NCI-H146 (cell line): ENCODE measurements at places on chromosomes 4 and X.

- no peak for DNase-seq
Observed at GRCh38 chrX:136047969-136048368, 62.7 kb downstream of the SLC9A6 start.

DNA sequence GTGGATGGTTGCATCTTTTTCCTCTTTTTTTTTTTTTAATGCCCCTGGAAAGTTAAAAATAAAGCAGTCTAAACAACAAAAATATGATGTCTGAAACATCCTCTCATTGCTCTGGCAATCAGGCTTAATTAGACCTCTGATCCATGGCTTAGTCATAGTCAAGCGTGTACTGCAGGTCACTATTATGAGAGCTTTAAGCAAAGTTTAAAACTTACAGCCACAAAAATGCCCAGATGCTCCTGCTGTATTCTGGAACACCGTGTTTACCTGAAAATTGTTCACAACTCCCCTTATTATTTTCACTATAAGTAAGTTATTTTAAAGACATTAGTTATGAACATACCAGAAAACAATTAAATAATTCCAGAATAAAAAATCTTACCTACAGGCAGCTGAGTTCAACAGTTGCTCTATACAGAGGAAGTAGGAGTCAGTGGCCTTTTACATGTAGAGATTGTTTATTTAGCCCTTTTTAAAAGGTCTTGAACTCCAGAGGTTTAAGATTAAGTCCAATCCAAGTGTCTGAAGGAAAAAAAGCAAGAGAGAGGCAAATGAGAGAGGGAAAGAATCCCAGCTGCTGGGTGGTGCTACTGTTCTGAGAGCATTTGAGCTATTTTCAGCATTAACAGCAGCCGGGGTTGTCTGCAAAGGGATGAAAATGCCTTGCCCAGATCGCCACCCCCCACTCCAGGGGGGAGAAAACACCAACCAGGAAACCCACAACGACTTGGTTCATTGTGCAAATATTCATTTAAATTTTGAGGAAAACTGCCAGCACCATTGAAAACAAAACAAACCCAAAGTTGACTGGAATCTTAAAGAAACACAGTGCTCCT lies 36.9 kb downstream of the SORBS2 start:
- no peak for DNase-seq

DNA sequence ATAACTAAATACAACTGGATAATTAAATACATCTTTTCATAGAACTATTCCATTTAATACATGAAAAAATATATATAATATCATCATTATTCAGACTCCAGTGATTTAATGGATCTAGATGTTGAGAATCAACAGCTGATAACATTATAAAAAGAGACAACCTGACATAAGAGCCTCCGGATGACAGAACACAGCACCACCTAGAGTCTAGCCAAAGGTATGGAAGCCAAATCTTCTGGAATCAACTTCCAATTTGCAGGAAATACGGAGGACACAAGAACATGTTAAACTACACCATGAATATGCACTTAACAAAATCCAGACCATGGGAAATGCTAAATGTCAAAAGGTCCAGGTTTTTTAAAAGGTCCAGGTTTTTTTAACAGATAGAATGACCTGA lies 55.0 kb downstream of the LRBA start:
- DNase-seq, result peak; percentile 9

DNA sequence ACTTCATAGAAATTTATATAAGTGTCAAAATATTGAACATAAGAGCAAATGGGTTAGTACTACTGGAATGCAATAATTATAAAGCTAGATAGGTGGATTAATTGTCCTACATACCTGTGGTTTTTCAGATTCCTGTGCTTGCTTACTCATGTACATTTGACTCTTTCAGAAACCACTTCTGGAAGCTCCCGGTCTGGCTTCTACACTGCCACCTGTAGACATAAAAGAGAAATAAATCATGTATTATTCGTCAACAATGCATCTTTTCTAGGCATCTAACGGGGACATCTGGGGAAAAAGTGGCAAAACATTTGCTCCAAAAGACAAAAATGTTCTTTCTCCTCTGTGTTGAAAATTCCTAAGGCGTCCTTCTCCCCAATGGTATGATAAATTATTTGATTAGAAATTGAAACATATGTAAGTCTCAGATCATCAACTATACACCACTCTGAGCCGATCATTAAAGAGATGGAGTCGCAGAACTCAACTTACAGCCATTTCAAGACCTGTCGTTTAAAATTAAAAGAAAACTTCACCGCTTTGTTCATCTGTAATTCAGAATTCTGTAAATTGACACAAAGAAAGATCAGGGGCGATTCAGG lies 648.7 kb upstream of the DIPK2B start:
- DNase-seq, result peak; percentile 57

DNA sequence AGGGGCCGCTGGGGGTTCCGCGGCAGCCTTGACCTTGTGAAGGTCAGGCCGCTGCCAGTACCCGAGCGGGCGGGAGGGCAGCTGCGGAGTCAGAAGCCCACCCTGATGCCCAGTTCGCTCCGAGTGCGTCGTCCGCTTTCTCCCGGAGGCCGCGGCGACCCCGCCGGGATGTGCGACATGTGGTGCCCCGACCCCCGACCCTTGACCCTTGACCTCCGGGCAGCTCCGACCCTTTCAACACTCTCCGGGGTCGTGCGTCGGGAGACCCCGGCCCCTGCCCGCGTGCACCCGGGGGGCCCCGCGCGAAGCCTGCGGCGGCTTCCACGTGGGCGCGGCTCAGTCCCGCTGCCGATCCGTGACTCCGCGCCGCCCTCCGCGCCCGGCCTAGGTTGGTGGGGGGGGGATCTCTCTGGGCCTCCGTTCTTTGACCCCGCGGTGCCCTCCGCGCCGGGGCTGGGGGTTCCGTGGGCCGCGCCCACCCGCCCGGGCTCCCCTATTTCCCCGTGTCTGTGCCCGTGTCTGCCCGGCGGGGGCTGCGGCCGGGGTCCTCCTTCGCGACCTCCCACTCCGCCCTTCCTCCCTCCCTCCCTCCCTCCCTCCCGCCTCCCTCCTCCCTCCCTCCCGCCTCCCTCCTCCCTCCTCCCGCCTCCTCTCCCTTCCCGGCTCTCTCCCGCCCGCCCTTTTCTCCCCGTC lies 609 bp upstream of the SLC25A6 start:
- no peak for DNase-seq

DNA sequence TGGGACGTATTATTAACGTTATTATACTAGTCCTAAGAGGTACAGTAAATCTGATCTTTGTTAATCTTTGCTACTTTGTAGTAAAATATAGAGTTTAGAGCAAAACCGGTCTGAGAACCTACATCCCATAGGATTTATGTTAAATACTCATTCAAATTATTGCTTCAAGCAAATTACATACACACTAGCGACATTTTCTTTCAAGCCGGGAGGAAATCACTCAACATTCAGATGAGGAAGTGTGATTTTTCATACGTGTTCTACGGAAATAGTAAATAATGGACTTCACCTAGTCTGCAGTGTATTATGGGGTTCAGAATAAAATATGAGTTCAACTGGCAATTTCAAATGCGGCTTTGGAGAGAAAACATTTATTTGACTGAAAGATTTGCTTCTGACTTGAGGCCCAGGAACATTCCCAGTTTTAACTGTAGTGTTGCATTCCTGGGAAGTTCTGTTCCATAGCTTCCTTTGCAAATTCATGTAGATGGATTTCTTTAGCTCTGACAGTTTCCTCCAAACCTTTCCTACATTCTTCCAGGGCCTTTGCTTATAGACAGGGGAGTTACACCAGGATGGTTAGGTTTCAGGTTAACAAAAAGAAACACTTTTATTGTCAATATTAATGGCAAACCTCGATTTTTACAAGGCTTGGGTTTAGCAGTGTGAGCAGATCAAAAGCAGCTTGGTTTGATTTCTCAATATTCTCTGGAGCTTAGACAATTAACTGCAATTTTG lies 5.3 kb upstream of the HAND2 start:
- no peak for DNase-seq

DNA sequence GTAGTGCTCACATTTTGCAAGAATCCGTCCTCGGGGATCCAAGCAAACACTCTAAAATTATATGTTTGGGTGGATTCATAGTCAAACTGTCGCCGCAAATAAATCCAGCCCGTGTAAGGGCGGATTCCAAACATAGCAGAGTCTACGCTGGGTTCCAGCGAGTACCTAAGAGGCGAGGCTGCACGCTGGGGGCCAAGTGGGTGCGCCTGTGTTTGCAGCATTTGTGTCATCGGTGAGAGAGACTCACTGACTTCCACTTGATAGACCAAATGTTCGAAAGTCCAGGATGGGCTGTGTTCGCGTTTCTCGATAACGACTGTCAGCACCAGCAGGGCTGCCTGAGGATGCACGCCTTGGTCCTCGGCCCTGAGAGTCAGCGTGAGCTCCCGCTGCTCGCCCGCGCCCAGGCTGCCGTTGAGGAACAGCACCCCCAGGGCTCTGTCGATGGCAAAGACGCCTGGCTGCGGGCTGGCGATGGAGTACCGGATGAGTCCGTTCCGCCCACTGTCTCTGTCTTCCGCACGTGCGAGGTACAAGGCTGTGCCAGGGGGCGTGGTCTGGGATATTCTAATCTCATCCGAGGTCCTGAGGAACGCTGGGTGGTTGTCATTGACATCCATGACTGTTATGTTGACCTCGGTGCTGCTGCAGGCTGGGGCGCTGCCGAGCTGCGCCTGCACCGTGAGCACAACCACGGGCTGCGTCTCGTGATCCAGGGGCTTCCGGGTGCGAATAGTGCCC lies 158.7 kb downstream of the DCHS2 start:
- no peak for DNase-seq

- peak; percentile 0 for DNase-seq
Observed at GRCh38 chrX:114959729-114960128, 57.7 kb downstream of the IL13RA2 start.
